GM23248 (cell line): ENCODE measurements at places on chromosomes 6 and 20.

DNA sequence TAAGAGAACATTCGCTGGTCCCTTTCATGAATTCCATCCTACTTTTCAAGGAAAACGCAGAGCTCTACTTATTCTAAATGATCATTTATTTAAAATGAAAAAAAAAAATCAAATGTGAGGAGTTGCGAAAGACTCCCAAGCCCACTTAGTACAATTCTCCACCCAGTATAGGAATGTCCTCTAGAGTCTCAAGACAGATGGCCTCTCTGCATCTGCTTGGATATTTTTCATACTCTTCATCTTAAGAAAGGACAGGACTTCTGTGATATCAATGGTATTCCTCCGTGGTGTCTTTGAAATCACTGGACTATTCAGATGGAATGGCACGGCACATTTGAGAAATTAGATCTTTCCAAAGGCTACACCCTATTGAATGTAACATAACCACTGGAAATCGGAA, 107.1 kb downstream of the PTPRK start:
- DNase-seq, result no peak

- peak; percentile 82 for DNase-seq
These were observed 4.2 kb downstream of the KCNK17 start for GRCh38 chr6:39309942-39310531.

GRCh38 chr6:34341481-34341971, 50.9 kb downstream of the NUDT3 start:
- peak; percentile 68 for DNase-seq

DNA sequence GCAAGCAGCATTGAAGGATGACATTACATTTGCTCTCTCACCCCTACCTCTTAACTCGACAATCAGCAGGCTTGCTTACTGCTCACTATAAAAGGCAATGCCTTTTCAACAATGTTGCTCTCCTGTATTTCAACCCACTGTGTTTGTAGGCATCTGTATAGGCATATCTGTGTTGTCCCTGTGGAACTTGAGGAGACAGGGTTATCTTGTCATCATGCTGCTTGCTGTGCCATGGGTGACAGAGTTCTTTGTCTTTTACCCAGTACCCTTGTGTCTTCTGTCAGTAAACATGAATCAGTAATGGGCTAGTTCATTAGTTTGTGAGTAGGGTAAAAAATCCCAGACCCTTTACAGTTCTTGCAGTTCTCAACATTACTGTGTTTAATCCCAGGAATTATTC, 25.2 kb downstream of the PHF3 start:
- no peak for DNase-seq

DNA sequence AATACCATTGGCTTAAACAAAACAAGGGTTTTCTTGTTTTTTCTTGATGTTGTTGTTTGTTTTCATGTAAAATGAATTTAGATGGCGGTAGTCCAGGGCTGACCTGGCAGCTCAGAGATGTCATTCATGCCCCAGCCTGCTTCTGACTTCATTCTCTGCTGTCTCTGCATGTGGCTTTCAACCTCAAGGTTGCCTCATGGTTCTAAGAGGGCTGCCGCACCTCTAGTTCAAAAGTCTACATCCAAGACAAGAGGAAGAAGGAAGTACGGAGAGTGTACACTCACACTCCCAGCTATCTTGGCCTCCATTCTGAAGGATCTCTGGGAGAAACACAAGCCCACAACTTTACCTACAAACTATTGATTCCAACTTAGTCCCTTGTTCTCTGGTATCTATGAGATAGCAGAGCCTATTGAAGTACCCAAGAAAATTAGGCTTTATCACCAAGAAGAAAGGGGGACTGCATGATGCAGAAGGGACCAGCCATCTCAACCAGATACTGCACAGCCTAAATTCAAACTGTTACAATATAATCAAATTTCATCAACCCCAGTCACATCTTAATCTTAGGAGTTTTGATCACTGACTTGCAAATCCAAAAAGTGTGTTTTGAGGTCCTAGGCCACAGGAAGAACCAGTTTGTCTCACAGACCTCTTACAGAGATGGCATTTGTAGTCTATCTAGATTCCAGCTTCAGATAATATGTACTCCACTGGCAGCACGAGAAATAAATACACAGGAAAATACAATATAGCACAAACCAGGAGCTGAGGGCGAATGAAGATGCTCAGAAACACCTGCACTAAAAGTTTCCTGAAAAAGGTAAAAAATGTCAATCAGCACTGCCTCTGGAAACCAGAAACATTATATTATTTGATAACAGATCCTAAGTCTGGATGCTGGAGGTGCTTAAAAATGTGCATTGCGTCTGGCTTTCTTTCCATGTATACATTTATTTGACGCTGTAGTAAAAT, 866 bp upstream of the BTN3A3 start:
- DNase-seq, result peak; percentile 21

DNA sequence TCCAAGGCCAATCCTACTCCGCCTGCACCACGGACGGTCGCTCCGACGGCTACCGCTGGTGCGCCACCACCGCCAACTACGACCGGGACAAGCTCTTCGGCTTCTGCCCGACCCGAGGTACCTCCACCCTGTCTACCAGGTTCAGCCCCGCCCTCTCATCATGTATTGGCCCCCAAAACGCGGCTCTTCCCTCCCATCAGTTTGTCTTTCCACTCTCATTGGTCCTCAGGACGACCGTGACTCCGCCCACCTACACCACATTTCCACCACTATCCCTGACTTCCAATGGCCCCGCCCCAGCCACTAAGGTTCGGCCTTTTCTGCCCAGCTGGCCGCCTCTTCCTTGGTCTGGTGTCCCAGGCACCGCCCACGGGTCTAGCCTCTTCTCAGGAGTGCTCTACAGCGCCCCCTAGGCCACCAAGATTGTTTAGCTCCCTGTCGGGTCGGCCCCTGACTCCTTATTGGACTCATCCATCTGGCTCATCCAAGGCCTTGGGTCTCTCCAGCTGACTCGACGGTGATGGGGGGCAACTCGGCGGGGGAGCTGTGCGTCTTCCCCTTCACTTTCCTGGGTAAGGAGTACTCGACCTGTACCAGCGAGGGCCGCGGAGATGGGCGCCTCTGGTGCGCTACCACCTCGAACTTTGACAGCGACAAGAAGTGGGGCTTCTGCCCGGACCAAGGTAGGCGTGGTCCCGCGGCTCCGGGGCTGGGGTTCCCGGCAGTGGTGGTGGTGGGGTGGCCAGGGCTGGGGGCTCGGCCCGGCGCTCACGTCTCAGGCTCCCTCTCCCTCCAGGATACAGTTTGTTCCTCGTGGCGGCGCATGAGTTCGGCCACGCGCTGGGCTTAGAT, 3.1 kb downstream of the MMP9 start:
- DNase-seq, result peak; percentile 65

DNA sequence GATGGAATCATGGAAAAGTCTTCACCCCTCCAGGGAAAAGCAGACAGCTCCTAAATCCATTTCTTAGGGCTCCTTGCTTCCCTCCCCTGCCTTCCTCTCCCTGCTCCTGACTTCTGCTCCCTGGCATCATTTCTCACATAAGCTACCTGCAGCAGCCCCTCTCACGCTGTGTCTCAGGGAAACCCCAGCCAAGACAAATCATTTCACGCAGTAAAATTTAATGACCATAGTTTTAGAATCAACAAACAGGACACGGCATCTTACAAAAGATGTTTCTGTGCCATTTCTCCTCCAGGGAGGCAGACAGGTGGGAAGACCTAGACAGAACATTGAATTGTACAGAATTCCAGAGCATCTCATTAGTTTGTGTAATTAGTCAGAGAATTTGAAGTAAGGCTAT, 16.5 kb upstream of the FOXQ1 start:
- DNase-seq, result no peak

GRCh38 chr6:13222048-13222447, 106.3 kb downstream of the TBC1D7 start:
- no peak for DNase-seq

DNA sequence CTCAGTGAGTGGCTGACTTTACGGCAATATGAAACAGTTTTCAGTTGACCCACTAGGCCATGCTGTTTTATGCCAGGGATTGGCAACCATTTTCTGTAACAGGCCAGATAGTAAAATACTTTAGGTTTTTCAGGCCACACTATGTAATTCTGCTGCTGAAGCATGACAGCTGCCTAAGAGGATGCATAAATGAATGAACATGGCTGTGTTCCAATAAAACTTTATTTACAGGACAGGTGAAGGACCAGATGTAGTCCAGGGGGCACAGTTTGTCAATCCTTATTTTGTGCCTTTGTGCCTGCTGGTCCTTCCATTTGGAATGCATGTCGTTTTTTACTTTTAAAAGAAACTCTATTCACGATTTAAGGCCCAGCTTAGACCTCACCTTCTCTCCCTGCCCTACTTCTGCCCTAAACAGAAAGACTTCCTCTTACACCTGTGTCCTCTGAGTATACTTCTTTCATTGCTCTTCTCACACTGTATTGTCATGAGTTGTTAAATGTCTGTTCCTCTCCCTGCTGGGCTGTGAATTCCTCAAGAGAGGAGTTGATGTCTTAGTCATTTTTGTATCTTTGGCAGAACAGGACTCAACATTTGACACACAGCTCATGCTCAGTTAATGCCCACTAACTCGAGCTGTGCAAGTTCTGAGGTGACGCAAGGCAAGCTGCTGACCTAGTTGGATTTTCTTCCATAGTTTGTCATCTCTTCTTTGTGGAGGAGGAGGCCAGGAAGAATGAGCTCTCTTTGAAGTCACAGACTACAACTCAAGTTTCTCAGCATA, 90.1 kb upstream of the MAP7 start:
- peak; percentile 94 for DNase-seq

- no peak for DNase-seq
These were observed 15.5 kb downstream of the EBF4 start for GRCh38 chr20:2708073-2708415.

GRCh38 chr6:146211646-146212045, 182.8 kb downstream of the GRM1 start:
- DNase-seq, result no peak
